M059J (cell line): ENCODE measurements at places on chromosomes 5 and 9.

DNA sequence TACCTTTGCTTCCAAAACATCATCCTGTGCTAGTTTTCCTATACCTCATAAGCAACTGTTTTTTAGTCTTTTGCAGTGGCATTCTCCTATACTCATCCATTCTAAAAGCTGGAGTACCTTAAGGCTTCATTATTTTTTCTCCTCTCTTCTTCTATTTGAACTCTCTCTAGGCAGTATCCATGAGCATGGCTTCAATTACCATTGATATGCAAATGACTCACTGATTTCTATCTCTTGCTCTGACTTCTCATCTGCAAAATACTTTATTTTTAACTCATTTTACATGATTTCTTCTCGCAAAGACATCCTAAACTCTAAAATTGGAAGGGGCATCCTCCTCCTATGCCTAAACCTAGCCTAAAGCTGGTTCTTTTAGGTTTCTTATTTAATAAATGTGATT is 365.1 kb upstream of the NUDT12 start:
- peak; percentile 35 for DNase-seq

DNA sequence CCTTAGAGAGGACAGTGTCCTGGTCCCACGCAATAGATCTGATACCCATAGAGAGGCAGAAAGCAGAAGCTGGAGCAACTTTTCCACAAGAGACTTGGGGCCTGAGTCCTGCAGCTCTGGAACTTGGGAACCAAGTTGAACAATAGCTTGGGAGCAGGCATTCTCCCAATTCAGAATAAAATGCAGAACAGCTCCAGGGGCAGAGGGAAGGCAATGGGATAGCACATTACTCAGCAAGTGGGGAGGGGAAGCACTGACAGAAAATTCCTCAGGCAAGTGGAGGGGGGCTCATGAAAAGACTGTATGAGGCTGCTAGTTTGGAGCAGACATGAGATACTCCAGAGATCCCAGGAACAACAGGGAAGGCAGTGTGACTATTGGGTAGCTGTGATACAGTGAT is 513.6 kb downstream of the HINT1 start:
- no peak for DNase-seq

DNA sequence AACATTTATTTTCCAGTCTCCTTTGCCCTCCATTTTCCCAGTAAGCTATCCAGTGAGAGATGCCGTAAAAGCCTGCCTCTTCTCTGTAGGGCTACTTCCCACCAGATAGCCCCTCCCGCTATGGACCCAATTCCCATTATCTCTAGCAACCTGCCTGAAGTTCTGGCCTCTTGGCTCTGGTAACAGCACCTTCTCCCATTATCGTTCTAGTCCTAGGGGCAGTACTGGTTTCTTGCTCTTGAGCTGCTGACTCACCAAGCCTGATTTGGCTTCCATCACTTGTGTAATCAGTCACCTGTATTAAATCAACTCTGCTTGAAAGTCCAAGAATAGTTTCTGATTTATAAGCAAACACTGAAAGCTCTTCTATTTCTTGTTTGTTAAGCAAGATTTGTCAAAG is 42.8 kb upstream of the PARP8 start:
- DNase-seq = peak; percentile 1

GRCh38 chr5:159825551-159826051 is 90.7 kb upstream of the ADRA1B start:
- DNase-seq = peak; percentile 79

- DNase-seq = peak; percentile 34
Measured at GRCh38 chr9:79573412-79573923, 1.7 kb downstream of the TLE4 start.

DNA sequence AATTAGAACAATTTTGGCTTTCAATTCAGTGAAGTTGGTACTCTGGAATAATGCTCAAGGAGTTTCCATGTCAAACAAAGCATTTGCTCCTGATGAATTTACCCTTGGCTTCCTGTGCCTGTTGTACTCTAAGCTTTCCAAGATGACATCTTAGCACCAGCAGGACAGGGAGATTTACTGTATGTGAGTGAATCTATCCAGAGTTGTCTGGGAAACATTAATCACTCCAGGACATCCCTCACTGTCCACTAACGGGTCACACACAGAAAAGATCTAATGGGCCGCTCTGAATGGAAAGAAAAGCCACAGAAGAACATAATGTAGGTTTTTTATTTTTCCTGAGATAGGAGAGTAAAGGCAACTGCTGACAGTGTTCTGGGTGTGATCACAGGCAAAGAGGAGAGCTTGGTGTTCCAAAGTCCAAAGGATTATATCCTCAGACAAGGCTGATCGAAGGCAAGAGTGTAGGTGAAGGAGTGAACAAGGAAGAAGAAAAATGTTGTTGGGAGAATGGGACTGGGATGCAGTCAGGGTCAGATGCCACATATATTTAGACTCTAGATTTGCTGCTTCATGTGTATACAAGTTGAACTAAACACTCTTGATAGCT is 167.7 kb upstream of the RPS23 start:
- DNase-seq = no peak

DNA sequence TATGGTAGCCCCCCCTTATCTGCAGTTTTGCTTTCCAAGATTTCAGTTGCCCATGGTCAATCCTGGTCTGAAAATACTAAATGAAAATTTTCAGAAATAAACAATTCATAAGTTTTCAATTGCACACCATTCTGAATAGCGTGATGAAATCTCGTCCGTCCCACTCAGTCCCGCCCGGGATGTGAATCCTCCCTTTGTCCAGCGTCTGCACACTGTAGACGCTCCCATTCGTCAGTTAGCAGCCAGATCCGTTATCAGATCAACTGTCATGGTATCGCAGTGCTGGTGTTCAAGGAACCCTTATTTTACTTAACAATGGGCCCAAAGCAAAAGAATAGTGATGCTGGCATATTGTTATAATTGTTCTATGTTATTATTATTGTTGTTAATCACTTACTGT is 98.6 kb downstream of the TMEM215 start:
- DNase-seq = no peak

DNA sequence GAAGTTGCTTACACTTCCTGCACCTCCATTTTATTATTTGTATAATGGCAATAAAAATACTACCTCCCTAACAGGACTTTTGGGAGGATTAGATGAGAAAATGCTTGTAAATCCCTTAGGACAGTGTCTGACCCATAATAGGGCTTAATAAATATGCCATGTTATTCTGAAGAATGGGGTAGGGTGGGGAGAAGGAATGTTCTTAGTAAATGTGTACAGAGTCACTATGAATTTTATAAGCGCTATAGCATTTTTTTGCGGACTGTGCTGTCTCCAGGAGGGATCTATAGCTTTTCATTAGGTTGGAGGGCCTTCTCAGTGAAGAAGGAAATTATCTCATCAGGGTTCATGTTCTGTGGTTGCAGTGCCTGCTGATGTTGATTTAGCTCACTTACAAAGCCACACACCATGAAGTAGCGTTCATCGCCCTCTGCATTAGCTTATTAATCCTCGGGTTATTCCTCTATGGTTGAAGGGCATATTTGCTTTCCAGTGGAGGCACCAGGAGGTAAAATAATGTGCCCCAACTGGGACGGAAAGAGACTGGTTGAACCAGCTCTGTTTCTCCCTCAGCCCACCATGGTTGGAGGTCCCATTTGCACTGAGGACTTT is 497.1 kb downstream of the ARHGEF28 start:
- no peak for DNase-seq

- peak; percentile 99 for DNase-seq
Measured at GRCh38 chr9:127578952-127579853, 32.9 kb upstream of the STXBP1 start.

GRCh38 chr5:175021321-175021720 is 296.9 kb downstream of the MSX2 start:
- DNase-seq = no peak

DNA sequence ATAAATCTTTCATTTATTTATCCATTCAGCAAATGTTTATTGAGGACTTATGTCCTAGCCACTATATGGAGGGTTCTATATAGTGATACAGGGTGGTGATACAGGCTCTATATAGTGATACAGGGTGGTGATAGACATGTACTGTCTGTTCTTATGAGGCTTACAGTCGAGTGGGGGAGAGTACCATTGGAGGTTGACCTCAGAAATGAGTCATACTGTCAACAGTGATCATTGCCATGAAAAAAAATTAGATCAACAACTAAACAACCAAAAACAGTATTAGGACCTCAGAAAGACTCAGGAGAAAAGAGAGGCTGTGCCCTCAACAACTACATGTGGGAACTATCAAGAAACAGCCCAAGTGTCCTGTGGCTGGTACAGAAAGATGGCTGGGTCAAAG is 22.0 kb downstream of the PAPPA start:
- peak; percentile 53 for DNase-seq

GRCh38 chr9:123927625-123928532 is 2.0 kb downstream of the DENND1A start:
- peak; percentile 46 for DNase-seq

DNA sequence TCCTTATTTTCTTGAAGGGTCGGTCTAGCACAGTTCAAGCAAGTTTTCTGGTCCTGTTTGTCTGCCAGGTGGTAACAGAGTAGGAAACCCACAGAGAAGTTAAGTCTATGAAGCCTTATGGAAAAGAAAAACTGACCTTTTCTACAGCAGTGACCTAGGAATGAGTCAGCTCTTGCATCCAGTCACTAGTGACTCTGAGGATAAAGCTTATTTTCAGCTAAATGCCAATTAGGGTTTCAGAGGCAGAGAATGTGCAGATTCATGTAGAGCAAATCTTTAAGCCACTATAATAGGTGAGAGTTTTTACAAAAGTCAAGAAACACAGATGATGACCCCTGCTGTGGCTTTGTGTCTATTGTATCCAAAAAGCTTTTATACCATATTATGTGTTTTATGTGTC is 100.7 kb downstream of the CWC27 start:
- DNase-seq = peak; percentile 80

- peak; percentile 56 for DNase-seq
Measured at GRCh38 chr5:43006424-43007202, 33.5 kb downstream of the ANXA2R start.

DNA sequence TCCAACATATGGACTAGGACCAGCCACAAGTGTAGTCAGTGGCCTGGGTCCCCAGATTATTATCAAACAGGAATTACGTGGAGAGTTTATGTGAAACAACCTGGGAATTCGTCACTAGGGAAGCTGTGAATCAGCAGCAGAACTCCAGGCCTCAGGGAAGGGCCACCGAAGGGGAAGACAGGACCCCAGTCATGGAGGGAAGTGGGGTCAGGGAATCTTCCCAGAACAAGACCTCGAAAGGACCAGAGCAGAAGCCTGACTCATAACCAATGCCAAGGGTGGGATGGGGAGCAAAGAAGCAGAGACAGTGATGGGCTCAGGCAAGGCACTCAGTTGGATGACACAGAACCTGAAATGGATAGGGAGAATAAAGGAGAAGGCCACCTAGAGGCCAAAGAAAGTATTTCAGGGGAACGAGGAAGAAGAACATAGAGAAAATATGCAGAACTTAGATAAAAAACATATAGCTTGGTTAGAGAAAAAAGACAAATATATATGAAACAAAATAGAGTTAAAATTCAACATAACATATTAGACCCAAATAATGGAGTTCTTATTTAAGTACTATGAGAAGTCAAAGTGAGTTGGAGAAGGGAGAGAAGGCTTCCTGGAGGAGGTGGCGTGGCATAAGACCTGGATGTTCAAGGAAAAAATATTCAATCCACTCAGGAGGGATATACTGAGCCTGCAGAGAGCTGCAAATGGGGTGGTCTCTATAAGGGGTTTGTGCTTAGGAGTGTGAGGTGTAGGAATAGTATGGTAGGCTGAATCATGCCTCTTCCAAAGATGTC is 66.7 kb upstream of the CAST start:
- peak; percentile 41 for DNase-seq

DNA sequence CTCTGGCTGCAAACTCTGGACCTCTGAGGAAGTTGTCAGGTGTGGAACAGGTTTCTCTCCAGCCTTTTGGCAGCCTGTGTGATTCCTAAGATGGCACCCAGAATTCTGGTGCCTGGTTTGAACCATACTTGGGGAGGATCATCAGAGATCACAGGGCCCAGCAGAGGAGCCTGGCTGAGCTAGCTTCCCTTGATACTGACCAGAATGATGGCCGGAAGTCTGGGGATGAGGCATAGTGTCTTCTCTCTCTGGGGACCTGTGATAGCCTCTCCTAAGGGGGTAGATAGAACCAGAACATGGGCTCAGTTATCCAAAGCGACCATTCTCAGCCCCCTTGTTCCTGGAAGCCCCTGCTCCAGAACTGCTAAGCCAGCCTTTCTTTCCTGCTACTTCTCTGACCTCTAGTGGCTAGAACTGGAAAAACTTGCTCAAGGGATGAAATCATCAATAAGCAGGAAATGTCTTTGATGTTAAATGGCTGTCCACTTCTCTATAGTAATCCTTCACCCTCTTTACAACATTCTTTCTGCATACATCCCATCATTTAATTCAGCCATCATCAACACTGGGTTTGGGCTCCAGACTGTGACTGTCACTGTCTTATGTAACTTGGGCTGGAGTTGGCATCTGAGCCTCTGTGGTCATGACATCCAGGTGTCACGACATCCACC is 55.1 kb downstream of the C9orf152 start:
- DNase-seq = peak; percentile 56

- no peak for DNase-seq
Measured at GRCh38 chr5:179280095-179280490, 65.2 kb downstream of the ADAMTS2 start.

GRCh38 chr9:105883847-105884246 is 189.5 kb downstream of the TMEM38B start:
- peak; percentile 4 for DNase-seq

GRCh38 chr5:130316971-130317680 is 412.9 kb downstream of the CHSY3 start:
- DNase-seq = no peak

- peak; percentile 98 for DNase-seq
Measured at GRCh38 chr9:4114569-4115505, 185.0 kb downstream of the GLIS3 start.

- DNase-seq = peak; percentile 76
Measured at GRCh38 chr9:23088932-23089364, 642.3 kb downstream of the DMRTA1 start.
